ENCODE measurements at places on chromosomes 1 and 21. TPM values are rescaled to one million over a fixed set of nuclear protein-coding genes. Genes with fewer than 3 reads are reported as not detected.

Gene SYT14
- total RNA-seq: under 0.01 TPM

Gene ADGRB2
- 5.9 TPM for total RNA-seq

Gene CNTN2
- total RNA-seq: not detected

Gene ALG14
- 1.6 TPM for total RNA-seq
